Astrocyte of the spinal cord (primary cell): ENCODE measurements at places on chromosomes 2 and 18.

DNA sequence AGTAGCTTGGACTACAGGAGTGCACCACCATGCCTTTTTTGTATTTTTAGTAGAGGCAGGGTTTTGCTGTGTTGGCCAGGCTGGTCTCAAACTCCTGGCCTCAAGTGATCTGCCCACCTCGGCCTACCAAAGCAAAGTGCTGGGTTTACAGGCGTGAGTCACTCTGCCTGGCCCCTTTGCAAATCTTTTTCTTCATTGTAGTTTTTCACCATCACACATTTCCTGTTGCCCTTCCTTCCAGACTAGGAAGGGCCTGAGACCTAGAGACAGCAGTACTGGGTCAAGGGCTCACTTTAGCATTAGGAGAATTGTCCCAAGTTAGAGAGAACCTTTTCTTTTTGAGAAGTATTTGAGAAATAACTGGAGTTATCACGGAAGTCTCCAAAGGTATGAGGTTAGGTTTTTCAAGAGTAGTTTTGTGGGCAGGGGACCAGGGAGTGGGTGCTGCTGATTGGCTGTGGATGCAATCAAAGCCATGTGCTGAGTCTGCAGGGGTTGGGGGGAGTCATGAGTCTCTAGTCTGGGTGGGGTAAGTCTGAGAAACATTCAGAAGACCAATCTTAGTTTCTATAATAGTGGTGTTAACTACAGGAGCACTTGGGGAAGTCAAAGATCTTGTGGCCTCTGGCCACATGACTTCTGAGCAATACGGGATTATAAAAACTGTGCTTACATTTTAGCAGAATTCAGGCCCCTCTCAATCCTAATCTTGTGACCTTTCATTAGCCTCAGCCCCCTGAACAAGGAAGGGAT is 23.7 kb downstream of the B3GNT2 start:
- no peak for DNase-seq

- no peak for DNase-seq
These were observed 99.8 kb downstream of the METTL4 start for GRCh38 chr18:2471523-2471922.

- no peak for DNase-seq
These were observed 38.7 kb downstream of the MTCL1 start for GRCh38 chr18:8744038-8744437.

DNA sequence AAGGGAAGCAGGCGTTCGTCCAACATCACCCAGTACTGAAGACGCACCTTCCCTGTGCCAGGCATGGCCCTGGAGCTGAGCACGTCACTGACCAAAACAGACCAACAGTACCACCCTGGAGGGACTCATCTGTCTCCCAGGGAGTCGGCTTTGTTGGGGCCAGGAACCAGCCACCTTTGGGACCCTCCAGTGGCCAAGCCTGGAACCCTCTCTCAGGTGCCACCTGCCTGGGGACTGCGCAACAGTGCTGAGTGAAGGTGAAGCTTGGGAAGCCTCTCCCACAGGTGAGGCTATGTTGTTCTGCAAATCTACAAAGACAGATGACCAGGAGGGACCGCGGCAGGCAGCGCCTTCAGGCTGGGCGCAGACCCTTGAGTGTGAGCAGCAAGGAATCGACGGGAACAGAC is 91.4 kb upstream of the OTOS start:
- DNase-seq, result no peak

DNA sequence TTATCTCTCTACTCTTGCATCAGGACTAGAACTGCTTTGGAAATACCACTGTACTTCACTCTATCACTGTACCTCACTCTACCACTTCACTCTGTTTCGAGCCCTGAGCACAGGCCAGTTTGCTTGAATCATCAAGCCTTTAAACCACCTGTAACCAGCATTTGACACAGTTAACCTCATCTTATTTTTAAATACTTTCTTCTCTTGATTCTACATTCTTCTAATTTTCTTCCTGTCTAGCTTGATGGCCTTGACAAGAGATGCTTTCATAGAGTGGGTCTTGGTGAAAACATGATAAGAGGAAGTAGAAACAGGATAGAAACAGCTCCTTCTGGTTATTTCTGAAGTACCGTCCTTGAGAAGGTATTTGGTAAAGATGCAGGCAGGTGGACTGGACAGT is 78.1 kb downstream of the SPIRE1 start:
- DNase-seq, result no peak
